ENCODE measurements at places on chromosomes 13 and 19.

GRCh38 chr13:59474696-59475095, 689.0 kb downstream of the DIAPH3 start:
- DNase-seq, result no peak

DNA sequence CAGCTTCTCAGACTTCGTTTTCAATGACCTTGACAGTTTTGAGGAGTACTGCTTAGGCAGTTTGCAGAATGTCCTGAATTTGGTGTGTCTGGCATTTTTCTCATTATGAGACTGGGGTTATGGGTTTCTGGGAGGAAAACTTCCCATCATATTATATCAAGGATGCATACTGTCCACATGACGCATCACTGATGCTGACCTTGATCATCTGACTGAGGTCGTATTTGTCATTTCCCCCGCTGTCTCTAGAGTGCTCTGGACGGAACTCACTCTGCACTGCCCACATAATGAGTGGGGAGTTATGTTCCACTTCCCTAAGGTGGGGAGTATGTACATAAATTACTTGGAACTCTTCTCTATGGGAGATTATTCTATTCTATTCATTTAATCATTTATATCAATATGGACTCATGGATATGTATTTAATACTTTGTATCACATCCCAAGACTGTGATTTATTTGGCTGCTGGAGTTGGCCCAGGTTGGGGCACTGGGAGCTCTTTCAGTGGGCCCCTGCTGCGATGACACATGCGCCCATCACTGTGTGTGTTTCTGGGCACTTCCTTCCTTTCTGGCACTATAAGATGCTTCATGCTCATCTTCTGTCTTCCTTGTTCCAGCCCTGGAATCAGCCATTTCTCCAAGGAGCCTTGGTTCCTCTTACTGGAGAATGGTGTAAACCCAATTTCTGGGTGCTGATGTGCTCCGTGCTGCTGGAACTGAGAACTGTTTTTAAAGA, 138.6 kb downstream of the MIPEP start:
- DNase-seq, result no peak

- no peak for DNase-seq
Measured at GRCh38 chr13:23868521-23868920, 20.7 kb downstream of the MIPEP start.

GRCh38 chr13:76245920-76246319, 609.8 kb downstream of the LMO7 start:
- DNase-seq, result no peak

- DNase-seq, result no peak
Measured at GRCh38 chr19:30696514-30696913, 324.3 kb downstream of the ZNF536 start.

GRCh38 chr13:29481603-29482002, 113.9 kb downstream of the SLC7A1 start:
- DNase-seq, result no peak

GRCh38 chr19:42293540-42293939, 8.4 kb upstream of the PRR19 start:
- no peak for DNase-seq

GRCh38 chr19:3119693-3120380, 16.0 kb upstream of the GNA15 start:
- no peak for DNase-seq

- DNase-seq, result peak; percentile 76
Measured at GRCh38 chr19:16325641-16326400, 1.2 kb downstream of the KLF2 start.

DNA sequence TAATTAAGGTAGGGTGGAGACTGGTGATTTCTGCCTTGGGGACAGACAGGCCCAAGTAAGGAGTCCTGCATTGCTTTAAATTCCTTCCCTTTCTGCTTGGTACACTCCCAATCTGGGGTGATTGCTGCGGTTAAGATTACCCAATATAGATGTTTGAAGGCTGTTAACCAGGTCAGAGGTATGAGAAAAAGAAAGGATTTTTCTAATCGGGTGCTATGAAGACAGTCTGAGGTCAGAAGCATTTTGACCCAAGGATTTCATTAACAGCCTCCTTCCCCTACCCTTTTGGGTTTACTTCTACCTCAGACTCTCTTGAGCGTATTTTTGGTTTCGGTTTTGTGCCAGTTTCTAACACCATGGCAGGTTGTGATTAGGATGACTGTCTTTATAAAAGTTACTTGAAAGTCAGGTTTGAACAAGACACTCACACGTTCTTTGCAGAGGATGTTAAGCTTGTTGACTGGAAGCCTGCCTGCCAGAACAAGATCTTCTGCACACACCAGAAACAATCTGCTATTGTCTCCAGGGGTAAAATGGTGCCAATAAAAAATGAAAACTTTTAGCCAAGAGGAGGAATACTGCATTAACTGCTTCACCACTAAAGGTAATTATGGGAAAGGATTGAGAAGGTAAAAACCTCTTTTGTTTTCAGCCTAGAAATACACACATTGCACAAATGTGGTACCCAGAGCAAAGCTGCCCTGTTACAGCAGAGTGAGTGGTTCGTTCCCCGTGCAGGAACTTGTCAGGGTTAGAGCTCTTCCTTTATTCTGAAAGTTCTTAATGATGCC, 108.8 kb downstream of the NDFIP2 start:
- no peak for DNase-seq

GRCh38 chr13:38398711-38399493, 49.3 kb downstream of the UFM1 start:
- DNase-seq, result no peak

GRCh38 chr19:6768236-6768785, 1.1 kb upstream of the SH2D3A start:
- peak; percentile 58 for DNase-seq

DNA sequence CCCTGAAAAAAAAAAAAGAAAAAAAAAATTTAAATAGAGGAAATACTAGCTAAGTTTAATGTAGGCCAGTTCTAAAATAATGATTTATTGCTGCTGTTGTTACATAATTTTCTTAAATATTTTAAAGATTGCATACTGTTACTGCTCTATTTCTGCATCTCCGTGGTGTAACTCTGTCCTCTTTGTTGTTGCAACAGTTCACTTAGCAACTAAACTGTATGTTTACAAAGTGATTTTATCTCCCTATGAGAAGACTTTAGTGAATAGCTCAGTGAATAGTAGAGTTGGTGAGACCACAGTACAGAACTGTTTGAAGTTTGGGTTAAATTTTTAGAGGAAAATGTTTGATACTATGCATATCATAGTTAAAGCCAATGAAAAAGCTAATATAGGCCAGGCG, 19.4 kb downstream of the BRCA2 start:
- no peak for DNase-seq

GRCh38 chr13:33318037-33318436, 32.5 kb upstream of the STARD13 start:
- no peak for DNase-seq

DNA sequence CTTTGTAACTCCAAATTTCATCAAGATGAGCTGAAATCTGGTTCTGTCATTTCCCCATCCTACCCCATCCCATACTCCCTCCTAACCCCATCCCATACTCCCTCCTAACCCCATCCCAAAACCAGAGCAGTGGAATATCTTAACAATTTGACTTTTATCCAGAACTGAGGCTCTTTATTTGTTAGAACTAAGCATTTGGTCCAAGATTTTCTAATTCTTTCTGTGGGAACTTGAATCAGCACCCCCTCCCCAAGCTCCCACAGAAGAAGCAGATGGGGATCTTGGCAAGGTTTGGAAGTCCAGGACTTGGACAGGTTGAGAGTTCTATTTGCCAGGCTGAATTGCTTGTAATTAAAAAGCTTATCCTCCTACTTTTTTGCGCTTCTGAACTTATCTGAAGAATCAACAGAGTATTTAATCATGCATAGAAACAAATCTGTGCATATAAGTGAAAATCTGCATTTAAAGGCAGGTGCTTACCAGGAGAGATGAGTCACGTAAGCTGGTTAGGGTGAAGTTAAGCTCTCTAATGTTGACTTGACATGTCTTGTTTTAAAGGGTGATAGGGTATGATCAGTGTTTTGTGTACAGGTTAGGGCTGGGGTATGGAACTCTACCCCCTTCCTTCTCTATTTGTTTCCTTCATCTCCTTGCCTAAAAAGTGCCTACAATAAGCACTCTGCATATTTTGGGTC, 111.1 kb downstream of the COG6 start:
- no peak for DNase-seq

Data from activated CD8-positive, alpha-beta memory T cell treated with anti-CD3 and anti-CD28 coated beads, Interleukin-2, amount 10 ng/mL, durations not matched to agents 7 days and 5 days (primary cell).